Panc1 (cell line): ENCODE measurements at places on chromosomes 2 and 18. TPM values are rescaled to one million over a fixed set of nuclear protein-coding genes. Genes with fewer than 3 reads are reported as not detected.

OSR1 gene
- total RNA-seq, result 4.4 TPM

SP110 gene
- 6.2 TPM for total RNA-seq

IL36A gene
- not detected for total RNA-seq

HADHB gene
- total RNA-seq, result 106 TPM

ABCG8 gene
- 0.03 TPM for total RNA-seq

PMAIP1 gene
- 7.7 TPM for total RNA-seq

OR6B2 gene
- total RNA-seq, result not detected

DNA sequence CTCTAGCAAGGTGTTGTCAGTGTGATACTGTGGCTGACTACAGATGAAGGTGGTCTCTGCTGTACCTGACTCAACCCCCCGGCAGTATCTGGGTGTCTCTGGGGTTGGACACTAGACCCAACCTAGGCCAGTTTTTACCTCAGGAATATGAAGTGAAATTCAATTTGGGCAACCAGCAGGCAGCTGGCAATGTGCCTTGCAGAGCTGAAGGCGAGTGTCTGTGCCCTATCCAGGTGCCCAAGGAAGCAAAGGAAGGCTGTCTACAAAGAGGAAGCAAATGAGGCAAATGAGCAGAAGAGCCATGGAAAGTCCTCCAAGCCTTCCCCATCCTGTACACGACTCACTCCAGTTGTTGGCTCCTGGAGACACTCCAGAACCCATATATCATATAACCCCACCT is 264.6 kb upstream of the AGAP1 start:
- DNase-seq, result no peak

DNA sequence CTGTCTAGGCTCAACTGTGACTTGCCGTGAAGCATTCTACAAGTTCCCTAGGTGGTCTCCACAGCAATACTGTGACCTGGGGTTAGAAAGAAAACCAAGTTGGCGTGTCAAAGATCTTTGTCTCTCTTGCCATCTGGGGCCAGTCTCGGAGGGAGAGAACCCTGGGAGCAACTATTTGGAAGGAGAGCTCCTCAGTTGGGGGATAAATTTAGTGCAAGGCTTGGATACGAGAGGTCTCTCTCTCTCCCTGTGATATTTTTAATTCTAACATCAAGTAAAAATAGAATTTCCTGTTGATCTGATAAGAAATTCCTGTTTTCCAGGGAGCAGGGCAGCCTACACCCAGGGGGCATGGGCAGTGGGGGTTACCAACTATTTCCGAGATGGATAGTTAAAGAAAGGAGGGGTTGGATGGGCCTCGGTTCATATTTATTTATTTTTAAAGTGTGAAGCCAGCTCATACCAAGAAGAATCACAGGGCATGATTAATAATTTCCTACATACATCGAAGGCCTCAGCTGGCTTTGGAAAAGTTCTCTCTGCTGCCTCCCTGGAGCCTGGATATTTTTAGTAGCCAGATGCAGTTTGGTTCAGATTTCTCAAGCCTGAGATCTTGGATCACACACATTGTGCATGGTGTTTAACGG is 62.8 kb downstream of the EHD3 start:
- DNase-seq, result no peak

DNA sequence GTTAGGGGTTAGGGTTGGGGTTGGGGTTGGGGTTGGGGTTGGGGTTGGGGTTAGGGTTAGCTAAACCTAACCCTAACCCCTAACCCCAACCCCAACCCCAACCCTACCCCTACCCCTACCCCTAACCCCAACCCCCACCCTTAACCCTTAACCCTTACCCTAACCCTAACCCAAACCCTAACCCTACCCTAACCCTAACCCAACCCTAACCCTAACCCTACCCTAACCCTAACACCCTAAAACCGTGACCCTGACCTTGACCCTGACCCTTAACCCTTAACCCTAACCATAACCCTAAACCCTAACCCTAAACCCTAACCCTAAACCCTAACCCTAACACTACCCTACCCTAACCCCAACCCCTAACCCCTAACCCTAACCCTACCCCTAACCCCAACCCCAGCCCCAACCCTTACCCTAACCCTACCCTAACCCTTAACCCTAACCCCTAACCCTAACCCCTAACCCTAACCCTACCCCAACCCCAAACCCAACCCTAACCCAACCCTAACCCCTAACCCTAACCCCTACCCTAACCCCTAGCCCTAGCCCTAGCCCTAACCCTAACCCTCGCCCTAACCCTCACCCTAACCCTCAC is 24.1 kb upstream of the RABL2A start:
- DNase-seq, result no peak

- DNase-seq, result no peak
Measured at GRCh38 chr2:128611421-128612320, 293.0 kb upstream of the HS6ST1 start.

DNA sequence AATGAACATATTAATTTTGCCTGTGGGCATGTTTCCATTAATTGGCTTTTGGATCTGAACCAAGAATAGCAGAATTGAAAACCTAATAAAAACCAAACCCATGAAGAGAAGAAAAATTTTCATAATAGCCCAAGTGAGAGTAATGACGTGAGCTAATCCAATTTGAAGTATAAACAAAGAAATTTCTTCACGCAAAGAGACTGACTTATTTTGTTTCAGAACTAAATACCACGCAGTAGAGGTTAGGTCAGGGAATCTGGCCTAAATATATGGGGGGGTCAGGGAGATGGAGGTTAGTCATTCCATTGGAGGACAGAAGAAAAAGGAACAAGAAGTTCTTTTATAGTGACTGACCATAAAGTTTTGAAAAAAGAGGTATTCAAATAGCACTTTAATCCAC is 94.1 kb upstream of the CYP1B1 start:
- no peak for DNase-seq

DNA sequence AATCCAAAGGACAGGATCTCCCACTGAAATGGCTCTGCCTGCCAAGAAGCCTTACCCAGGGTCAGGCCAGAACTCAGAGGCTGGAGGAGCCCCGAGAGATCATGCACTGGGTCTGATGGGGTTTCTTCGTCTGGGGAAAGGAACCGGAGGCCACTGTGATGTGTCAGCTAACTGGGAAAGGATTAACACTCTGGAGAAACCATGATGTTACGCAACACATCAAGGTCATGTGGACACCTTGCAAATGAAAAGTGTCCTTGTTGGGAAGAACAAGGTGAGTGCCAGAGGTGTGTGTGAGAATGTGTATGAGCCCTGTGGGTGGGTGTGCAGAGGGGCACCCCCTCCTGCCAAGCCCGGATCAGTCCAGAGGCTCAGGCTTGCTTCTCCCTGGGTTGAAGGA is 86.9 kb downstream of the CRACDL start:
- DNase-seq, result no peak

DNA sequence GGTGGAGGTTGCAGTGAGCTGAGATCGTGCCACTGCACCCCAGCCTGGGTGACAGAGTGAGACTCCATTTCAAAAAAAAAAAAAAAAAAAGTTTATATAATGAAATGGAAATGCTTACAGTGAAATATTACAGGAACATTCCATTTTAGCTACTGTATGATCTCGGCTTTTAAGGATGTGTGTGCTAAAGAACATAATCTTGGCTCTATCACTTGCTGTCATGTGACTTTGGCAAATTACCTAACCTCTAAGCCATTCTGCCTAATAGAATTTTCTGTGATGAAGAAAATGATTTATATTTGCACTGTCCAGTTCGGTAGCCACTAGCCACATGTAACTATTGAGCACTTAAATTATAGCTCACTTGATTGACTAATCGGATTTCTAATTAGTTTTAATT is 36.3 kb downstream of the SMAD4 start:
- no peak for DNase-seq

- DNase-seq, result no peak
Measured at GRCh38 chr18:45374878-45375630, 240.2 kb upstream of the SLC14A2 start.

DNA sequence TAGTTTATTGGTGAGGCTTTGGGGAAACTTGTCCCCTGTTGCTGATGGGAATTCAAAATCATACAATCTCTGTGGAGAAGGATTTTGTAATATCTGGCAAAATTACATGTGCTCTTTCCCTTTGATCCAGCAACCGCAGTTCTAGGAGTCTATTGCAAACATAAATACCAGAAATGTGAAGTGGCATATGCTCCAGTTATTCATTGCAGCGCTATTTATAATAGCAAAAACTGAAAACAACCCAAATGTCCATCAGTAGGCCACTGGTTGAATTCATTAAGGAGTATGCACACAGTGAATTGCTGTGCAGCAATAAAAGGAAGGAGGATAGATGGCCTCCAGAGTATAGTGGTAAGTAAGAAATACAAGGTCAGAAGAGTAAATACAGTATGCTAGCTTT is 76.5 kb downstream of the HNRNPLL start:
- no peak for DNase-seq

GRCh38 chr2:196801674-196802261 is 2.3 kb upstream of the GTF3C3 start:
- DNase-seq, result no peak

GRCh38 chr2:114526841-114527240 is 84.4 kb downstream of the DPP10 start:
- DNase-seq, result no peak

DNA sequence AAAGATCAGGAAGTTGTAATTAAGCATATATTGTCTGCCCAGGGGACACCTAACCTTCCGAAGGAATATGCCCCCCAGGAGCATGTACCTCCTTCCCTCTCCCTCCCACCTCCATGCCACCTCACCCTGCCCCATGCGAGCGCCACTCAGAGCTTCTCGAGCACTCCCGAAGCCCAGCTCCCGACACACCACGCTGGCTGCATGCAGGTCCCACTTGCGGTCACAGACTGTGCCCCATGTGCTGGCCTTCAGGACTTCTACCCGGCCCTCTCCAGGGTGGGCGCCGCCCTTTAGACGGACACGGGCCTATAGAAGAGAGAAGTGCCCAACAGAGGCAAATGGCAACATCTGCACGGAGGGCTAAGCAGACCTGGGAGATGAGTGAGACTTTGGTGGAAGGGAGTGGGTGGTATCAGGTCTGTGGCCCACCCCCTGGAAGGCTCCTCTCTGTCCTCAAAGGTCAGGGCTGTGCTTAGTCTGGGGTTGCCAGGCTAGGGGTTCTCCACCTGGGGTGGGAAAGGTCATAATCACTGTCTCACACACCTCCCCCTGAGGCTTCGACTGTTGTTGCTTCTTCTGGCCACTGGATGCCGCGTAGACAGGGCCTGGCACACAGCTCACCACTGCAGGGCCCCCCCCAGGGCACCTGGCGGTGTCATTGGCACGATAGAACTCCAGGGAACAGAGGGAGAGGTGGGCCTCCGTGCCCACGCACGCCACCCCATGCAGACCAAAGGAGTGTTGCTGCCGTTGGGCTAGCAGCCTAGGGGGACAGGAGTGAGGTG is 6.6 kb downstream of the HTRA2 start:
- DNase-seq, result no peak
